ENCODE measurements at places on chromosomes 6 and 20. TPM values are rescaled to one million over a fixed set of nuclear protein-coding genes. Genes with fewer than 3 reads are reported as not detected.

DNA sequence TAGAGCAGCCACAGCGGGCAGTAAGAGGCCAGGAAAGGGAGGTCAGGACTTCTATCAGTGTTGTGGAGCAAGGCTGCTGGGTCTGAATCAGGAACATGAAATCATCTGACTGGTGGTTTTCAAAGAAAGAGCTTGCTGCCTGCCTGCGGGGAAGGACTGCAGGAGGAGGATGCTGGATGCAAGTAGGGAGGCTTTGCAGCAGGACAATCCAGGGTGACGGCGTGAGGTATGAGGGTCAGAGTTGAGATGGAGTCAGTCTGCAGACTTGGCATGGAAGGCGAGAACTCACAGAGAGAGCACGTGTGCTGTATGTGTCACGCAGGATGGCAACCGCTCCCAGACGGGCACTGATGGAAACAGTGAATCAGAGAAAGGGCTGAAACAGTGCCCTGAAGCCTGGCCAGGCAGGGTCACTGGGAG is 59.2 kb upstream of the CD93 start:
- DNase-seq = no peak

DNA sequence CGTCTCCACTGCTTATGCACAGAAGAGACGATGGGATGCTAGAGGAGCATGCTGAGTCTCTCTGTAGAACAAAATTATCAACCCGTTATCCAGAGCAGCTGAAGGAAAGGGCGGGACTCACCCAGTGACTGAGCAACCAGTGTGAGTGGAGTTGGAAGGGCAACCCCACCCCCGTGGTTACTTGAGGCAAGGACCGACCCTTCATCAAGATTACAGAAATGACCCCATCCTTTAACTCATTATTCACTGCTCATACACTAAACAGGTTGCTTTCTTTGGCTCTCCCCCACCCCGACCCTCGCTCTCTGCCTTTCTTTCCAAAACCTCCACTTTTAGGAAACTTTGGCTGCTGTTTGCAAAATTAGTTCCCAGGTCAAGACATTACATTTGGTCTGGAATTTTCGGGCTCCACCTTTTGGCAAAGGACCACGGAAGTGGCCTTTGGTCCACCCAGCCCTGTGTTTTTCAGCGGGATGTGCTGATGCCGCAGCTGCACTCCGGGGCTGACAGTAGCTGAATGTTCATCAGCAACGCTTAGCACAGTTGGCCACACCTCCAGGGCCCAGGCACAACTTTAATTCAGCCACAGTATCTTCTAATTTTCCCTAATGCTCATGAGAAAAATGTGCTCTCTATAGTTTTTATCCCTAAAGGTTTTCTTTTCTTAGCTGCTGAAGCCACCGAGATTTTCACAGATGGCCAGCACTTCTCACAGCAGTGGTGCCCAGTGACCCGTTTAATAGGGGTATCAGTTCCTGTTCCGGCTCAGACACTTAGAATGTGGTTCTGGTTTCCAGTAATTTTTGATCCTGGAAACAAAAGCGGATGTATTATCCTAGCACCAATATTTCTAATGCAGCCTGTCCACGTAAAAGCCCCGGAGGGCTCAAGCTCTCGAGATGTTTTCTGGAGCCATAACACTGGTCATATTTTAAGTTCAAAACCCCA is 103.6 kb upstream of the NXT1 start:
- no peak for DNase-seq

GRCh38 chr20:1657556-1658334 is at the start of gene SIRPG:
Gene SIRPG, minus strand, starts transcription at chr20:1657779. Its CDS starts 65 bp downstream, at chr20:1657714.
- DNase-seq = no peak

DNA sequence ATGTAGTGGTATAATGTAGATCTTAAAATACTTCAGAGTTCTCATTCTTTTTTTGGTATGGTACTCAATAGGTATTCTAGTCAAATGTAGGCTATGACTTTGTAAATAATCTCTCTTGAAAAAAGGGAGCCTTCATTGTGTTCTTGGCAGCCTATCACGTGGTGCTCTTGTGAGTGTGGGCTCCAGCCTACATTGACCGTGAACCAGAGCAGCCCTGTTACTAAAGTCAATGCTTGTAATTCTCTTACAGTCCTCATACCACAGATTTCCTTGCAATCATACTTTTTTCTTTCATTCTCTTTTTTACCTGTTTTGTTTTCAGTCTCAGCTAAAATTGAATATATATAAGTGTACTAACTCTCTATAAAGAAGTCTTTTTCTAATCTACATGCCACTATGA is 31.1 kb downstream of the ARID1B start:
- no peak for DNase-seq

DNA sequence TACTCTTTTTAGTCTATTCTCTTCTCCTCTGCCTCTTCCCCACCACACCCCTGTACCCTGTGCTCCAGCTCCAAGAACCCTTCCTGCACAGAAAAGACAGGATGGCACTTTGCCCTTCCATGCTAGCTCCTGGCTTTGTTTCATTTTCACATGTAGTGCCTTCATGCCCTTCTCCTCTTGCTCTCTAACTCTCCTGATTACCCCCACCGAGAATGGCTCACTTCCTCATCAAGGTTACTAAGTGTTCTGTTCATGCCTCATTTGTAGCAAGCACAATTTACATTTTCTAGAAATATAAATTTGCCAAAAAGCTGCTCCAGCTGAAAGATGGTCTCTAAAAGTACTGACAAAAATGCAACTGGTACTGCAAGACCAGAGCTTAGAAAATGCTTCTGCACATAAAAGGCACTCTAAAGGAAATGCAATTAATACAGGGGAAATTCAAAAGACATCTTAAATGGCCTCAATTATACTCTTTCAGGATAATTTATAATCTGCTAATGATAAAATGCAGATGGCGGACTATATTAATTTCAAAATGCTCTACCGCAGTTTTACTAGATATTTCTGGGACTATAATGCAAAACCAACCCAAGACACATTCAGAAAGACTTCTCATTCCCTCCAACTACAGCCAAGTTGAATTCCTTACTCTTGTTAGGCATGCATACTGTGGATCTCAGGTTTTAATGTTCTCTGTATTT is 570.2 kb downstream of the PRKN start:
- no peak for DNase-seq

- DNase-seq = no peak
Measured at GRCh38 chr6:5204376-5204775, 56.4 kb downstream of the LYRM4 start.

GRCh38 chr6:133705066-133705465 is 183.8 kb upstream of the TCF21 start:
- no peak for DNase-seq

DNA sequence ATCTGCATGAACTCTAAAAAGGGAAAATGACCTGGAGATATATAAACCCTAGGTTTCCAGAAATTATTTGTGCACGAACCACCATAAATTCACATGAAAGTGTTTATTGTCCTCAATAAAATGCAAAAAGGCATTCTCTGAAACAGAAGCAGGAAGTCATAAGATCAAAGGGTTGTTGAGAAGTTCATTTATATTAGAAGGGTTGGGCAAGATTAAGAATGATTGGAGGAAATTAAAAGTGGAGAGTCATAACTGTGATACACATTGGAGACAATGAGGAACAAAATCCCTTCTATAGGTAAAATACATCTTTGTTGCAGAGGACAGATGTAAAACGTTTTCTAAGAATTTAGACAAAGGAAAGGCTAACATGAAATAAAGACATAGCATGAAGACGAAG is 476.8 kb downstream of the CBLN4 start:
- no peak for DNase-seq

DNA sequence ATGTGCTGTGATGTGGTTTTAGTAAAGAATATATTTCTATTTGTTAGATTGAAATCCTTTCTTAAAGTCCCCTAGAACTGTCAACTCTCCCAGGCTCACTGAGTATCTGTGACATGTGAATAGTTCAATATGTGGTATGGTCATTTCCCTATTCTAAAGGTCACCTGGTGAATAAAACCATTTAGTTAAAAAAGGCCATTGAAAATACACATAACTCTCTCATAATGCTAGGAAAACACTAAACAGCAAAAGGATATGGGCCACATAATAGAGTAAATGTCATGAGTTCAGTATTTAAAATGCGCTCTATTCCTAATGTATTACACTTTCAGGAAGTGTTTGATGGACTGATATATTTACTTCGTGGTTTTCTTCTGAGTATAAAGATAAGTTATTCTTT is 420.9 kb upstream of the JAG1 start:
- DNase-seq = no peak

DNA sequence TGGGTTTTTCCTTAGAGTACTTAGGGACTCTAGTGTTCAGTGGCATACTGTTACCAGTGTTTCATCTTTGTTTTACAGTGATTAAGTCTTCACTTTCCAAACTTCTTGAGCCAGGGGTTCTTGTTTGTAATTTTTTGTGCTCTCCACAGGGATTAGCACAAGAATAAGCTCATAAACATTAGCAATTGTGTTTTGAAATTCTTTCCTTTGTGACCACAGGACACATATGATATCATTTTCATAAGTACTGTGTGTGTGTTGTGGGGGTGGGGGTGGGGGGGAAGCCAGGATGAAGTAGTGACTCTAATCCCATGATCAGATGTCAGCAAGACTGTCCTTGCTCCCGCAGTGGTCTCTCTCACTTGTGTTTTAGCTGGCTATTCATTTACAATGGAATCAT is 101.5 kb upstream of the SCP2D1 start:
- no peak for DNase-seq

SIRPA gene
- 28.1 TPM for polyA plus RNA-seq

CDH22 gene
- 0.04 TPM for polyA plus RNA-seq

LHFPL5 gene
- 0.12 TPM for polyA plus RNA-seq
